ENCODE measurements at places on chromosomes 1 and 21.

- no peak for DNase-seq
These were observed 16.9 kb downstream of the CHRNB2 start for GRCh38 chr1:154584267-154584994.

- no peak for DNase-seq
These were observed 9.5 kb downstream of the ERG start for GRCh38 chr21:38488640-38489270.

GRCh38 chr1:172612478-172612877 lies 46.4 kb upstream of the FASLG start:
- no peak for DNase-seq

DNA sequence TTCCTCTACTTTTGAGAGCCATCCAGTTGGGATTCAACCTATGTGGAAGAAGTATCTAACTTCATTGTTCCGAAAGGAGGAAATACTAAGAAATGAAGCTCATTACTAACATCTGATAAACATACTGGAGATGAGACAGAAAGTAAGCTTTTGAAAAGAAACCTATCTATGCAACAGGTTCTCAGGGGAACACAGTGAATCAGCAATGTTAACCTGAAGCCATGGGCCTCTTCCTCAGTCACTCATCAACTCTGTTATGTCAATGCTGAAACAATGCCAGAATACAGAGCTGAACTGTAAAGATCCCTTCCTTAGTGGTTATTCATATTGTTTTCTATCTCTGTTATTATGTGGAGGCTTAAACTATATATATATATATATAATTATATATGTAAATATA lies 55.5 kb upstream of the ESRRG start:
- no peak for DNase-seq

DNA sequence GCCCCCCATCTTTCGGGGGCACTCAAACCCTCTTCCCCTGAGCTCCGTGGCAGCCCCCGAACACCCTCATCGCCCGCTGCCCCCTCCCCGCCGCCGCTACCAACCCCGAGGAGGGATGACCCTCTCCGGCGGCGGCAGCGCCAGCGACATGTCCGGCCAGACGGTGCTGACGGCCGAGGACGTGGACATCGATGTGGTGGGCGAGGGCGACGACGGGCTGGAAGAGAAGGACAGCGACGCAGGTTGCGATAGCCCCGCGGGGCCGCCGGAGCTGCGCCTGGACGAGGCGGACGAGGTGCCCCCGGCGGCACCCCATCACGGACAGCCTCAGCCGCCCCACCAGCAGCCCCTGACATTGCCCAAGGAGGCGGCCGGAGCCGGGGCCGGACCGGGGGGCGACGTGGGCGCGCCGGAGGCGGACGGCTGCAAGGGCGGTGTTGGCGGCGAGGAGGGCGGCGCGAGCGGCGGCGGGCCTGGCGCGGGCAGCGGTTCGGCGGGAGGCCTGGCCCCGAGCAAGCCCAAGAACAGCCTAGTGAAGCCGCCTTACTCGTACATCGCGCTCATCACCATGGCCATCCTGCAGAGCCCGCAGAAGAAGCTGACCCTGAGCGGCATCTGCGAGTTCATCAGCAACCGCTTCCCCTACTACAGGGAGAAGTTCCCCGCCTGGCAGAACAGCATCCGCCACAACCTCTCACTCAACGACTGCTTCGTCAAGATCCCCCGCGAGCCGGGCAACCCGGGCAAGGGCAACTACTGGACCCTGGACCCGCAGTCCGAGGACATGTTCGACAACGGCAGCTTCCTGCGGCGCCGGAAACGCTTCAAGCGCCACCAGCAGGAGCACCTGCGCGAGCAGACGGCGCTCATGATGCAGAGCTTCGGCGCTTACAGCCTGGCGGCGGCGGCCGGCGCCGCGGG lies 837 bp downstream of the FOXD3 start:
- peak; percentile 73 for DNase-seq

DNA sequence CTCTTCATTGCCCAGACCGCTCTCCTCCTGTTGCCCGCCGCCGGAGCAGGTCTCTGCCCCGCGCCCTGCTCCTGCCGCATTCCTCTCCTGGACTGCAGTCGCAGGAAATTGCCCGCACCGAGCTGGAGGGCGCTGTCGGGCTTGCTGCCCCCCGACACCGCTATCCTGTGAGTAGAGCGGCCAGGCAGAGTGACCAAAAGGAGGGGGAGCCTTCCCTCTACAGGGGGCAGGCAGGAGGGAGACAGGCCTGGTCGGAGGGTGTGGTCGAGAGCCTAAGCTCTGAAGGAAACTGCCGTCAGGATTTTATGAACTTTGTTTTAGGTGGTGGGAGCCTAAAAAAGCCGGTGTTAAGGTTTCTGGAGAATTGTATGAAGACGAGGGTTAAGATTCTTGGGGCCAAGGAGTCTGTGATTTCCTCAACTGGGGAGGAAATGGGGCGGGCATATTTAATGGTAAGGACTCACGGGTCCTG lies 517 bp downstream of the LRIG2 start:
- no peak for DNase-seq

GRCh38 chr1:55172272-55172671 lies 42.9 kb downstream of the USP24 start:
- DNase-seq = no peak

DNA sequence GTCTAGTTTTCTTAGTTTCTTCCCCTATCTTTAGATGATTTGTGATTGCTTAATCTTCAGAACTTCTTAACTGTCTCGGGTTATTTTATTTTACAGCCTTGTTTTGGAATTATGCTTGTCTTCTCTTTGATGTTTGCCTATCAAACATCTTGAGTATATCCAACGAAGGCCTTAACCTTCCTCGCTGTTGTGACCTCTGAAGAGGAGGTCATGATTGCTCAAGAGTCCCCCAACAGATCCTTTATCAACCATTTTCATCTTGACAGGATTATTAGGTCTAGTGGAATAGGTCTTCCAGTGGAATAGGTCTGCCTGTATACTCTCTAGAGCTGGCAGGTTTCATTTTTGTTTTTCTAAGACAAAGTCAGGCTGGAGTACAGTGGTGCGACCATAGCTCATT lies 45.7 kb downstream of the UBE4B start:
- DNase-seq = no peak

Measured in NCI-H345 (cell line).